ENCODE measurements at places on chromosomes 13 and 19.

DNA sequence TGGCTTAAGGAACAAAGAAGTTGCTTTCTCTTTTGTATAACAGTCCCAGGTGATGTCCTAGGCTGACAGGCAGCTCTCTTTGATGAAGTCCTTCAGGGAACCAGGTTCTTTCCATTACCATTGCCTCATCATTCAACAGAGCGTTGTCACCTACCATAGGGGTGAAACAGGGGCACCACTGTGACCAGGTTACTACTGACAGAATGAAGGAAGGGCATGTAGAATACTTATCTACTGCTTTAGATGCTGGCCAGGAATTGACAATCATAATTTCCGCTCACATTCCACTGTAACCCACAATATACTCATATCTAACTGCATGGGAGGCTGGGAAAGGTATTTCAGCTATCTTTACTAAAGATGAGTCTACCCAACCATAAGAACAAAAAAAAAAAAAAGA lies 148.0 kb upstream of the FNDC3A start:
- DNase-seq, result no peak

DNA sequence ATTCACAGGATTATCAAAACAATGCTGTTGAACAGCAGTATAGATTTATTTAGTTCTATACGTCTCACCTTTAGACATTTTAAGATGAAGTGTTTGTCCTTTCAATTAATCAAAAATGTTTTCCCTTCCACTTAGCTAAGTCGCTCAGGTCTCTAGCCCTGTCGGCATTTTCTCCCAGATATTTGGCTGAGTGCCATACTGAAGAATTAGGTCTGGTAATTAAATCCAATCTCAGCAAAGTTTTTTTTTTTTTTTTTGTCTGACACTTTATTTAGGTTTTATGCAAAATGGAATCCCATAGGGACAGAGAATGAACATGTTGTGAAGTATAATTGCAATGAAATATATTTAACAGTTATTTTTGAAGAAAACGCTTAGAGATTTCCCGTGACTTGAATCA lies 44.1 kb downstream of the RFC3 start:
- no peak for DNase-seq

DNA sequence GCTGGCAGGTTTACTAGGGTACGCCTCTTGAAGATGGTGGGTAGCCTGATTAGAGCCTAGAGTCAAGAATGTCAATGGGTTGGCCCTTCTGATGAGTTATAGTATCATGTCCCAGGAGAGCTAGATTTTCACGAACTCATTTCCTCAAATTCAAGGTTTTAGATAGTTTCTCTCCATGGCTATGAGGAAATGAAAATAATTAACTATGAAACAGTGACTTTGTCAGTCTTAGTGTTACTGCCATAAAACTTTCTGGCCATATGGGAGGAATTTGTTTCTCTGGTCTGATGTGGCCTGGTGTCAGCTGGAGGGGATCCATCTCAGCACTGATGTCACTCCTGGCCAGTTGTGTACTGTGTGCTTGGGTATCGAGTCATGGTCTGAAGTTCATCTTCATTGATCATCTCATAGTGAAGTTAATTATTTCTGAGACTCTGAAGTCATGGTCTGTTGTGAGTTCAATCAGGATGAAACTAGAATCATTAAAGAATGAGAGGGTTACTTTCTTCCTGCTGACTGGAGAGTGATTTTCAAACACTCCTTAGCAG lies 49.4 kb upstream of the TNFSF11 start:
- DNase-seq, result no peak

GRCh38 chr19:58311345-58311865 lies 6.2 kb downstream of the ERVK3-1 start:
- DNase-seq, result no peak

DNA sequence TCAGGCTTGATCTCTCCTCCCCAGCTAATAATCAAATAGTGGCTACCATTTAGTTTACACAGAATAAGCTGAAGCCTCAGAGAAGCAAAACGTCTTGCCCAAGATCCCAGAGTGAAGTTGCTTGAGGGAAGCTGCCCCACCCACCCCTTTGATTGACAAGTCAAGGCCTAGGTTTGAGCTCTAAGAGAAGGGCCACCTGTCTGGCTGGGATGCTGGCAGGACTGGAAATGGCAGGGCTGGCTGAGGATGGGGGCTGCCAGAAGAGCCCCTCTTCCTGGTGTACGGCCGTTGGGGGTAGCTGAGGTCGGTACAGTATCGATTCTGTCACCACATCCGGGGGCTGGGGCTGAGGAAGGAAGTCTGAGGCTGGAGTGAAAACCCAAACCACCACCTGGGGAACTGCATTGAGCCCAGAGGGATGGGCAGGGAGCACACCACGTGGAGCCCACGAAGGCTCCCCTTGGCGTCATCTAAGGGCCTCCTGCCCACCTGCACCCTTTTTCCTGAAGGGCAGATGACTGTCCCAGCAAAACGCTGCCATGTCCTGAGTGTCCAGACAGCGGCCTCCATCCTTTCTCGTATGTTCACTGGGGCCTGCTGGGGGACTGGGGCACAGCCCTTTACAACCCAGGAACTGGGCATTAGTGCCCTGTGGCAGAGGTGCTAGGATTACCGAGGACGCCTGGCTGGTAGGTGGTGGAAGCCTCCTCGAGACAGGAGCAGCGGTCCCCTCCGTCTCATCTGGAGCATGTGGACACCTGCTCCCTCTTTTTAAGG lies 1.4 kb upstream of the PRKD2 start:
- DNase-seq, result peak; percentile 70

- DNase-seq, result no peak
Observed at GRCh38 chr13:22690756-22691155, 490.0 kb upstream of the SGCG start.

GRCh38 chr13:68748038-68748437 lies 1359.6 kb upstream of the ATXN8OS start:
- DNase-seq, result no peak

GRCh38 chr13:111143865-111144540 lies 28.9 kb downstream of the ARHGEF7 start:
- DNase-seq, result no peak
